ENCODE measurements at places on chromosomes 16 and 17.

GRCh38 chr16:58105631-58106030 lies 23.6 kb downstream of the CFAP20 start:
- DNase-seq: no peak

GRCh38 chr17:10751563-10751962 lies 21.7 kb upstream of the TMEM220 start:
- no peak for DNase-seq

- no peak for DNase-seq
Measured at GRCh38 chr17:17022011-17022410, 20.2 kb upstream of the MPRIP start.

DNA sequence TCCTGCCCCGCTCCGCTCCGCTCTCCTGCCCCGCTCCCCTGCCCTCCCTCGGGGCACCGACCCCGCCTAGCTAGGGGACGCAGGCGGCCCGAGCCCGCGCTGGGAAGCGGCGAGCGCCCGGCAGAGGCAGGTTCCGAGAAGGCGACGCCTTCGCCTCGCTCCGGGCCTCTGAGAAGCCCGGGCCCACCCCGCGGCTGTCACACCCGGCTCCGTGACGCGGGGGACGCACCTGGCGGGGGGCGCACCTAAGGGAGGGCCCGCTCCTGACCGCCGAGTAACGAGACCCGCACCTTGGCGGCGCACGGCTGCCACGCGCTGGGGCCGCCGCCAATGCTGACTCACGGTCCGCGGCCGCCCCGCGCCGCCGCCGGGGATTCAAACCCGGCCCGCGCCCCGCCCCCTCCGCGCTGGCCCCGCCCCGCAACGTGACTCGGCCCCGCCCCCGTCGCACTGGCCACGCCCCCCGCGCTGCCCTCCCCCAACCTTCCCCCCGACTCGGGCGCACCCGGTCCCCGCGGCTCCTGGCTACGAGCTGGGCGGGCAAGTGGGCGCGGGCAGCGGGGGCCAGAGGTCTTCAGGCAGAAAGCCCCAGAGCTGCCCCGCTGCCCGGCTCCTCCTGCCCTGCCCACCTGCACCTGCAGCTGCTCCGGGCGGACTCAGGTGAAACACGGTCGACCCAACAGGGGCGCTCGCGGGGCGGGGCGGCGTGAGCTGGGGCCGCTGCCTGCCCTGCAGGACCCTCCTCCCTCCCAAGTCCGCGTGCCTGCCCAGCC lies 27.8 kb downstream of the GNPTG start:
- DNase-seq: peak; percentile 77

GRCh38 chr16:9527976-9528375 lies 436.5 kb downstream of the HAPSTR1 start:
- no peak for DNase-seq

Data from activated naive CD8-positive, alpha-beta T cell treated with anti-CD3 and anti-CD28 coated beads for 36 hours (primary cell).